Hippocampal formation (tissue), 2 donors: ENCODE measurements at places on chromosomes 1 and 21.

- DNase-seq, result no peak
Measured at GRCh38 chr1:201515062-201515750, 8.3 kb upstream of the CSRP1 start.

GRCh38 chr1:232598133-232598532 lies 31.8 kb downstream of the SIPA1L2 start:
- no peak for DNase-seq

DNA sequence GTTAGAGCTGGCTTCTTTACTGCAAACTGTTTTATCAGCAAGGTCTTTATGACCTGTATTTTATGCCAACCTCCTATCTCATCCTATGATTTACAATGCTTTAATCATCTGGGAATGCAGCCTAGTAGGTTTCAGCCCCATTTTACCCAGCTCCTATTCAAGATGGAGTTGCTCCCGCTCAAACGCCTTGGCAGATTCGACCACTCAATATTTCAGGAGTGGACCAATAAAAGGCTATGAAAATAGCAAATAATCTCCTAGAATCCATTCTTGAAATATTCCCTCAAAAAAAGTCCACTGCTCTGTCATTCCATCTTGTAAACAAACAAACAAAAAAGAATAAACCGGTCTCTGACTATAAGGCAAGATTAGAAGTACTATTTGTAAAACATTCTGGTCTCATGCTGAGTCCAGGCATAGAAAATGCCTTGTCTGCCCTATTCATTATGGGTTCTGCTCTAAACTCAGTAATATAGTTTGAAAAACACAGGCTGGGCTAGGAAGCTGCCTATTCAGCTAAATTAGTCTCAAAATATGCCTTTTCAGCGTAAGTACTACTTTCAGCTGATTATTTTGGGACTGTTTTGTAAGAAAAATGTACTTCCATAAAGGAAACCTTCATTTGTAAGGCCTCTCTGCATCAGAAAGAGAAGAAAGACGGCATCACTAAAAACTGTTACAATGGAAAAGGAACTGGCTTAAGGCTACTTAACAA lies 53.0 kb downstream of the TBX19 start:
- DNase-seq, result no peak

DNA sequence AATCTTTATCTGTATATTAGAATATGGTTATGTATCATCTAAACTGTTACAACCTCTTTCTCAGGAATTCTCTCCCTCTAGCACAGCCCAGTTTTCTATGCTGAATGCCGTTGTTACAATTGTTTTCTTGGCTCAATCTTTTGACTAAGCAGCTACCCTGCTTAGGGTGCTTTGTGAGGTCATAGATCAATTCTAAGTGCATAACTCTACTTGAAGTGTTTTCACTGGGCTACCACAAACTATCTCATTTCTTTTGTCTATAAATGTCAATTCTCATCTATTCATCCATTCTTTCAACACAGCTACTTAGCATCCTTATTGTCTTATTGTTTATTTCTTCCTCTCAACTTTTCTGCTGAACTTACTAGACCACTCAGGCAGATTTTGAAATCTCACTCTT lies 77.1 kb downstream of the CEP350 start:
- no peak for DNase-seq

DNA sequence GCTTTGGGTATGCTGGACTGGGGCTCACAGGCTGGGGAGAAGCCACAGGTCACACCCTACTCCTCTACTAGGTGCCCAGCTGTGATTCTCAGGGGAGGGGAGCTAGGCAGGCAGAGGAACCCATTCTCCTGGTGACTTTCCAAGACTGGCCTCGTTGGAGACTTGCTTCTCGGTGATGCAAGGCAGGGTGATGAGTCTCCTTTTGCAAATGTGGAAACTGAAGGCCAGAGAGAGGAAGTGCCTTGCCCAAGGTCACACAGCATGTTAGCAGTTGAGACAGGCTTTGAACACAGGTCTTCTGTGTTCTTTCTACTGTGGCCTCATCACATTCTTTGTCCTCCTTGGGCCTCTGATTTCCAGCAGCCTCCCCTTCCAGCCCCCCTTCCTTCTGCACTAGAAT lies 20.5 kb upstream of the C1QA start:
- DNase-seq, result no peak

DNA sequence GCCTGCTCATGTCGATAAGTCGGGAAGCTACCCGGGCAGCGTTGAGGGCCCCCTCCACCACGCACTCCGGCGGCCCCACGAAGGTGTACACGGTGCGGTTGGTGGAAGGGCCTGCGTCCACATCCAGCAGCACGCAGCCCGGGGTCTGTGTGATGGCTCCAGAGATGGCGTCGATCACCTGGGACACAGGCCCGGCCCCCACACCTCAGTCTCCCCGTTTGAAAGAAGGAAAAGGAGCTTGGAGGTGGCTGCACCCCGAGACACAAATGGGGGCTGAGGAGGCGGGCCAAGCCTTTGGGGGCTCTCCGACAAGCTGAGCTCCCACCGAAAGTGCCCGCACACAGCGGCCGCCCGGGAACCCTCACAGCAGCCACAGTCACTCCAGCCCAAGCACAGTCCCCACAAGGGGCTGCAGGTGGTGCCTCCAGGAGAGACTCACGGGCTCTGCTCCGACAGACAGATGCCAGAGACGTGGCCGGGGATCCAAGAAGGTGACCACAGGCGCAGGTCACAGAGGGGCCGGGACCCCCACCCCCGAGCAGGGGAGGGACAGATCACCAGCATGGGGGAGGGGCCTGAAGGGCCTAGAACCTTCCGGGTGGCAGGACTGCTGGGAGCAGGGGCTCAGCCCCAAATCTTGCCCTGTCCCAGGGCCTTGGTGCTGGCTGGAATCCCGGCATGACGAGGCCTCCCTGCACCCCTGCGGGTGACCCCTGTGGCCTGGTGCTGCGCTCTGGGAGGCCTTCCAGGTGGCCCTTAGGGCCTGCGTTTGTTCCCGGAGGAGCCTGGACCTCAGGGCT lies 1.0 kb downstream of the FTCD start:
- no peak for DNase-seq

- no peak for DNase-seq
Measured at GRCh38 chr21:44716984-44717383, 5.6 kb upstream of the TSPEAR start.

DNA sequence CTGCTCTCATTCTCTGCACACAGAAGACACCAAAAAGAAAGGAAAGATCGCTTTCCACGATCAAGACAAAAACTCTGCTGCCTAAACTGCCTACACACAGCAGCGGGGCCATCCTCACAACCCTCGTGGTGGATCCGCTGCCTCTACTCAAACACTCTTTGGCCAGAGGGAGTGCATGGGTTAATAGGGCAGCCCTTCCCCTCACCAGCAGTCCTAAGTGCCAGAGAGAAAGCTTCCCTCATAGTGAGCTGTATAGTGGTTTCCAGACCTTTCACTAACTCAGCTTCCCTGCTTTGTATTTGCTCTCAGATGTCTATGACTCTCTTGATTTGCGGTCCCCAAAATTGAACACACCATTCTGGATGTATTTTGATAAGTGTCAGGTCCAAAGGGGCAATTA lies 30.9 kb downstream of the GPR161 start:
- DNase-seq, result no peak

DNA sequence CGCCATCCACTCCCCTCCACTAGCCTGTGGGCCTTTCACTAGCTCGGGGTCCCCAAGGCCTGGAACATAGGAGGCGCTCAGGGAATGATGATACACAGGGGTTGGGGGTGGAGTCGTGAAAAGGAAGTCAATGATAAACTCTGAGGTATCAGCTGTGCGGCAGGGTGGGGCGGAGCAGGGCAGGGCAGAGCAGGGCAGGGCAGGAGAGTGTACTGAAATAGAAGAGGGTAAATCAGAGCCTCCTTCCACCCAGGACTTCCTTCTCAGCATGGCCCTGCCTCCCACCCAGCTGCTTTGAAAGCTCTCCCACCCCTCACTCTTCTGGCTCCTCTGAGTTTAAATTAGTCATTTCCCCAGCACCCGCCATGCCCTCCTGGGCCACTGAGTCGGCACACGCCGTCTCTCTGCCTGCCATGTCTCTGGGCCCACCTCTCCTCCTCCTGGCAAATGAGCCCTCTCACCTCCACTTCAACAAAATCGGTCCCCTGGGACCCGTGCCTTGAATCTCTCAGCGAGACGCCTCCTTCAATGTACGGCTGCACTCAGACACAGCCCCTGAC lies 16.9 kb downstream of the CAPZB start:
- no peak for DNase-seq

DNA sequence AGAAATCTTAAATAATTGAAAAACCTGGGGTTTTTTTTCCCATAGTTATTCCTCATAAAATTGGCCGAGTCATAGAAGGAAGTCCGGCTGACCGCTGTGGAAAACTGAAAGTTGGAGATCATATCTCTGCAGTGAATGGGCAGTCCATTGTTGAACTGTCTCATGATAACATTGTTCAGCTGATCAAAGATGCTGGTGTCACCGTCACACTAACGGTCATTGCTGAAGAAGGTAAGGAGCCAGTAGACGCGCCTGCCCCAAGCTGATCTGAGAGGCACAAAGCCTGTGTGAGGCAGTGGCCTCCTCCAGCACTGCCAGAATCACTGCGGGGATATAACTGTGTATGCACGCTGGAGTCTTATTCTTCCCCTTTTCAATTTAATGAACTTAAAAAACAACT lies 100.3 kb downstream of the PHTF1 start:
- DNase-seq, result no peak

DNA sequence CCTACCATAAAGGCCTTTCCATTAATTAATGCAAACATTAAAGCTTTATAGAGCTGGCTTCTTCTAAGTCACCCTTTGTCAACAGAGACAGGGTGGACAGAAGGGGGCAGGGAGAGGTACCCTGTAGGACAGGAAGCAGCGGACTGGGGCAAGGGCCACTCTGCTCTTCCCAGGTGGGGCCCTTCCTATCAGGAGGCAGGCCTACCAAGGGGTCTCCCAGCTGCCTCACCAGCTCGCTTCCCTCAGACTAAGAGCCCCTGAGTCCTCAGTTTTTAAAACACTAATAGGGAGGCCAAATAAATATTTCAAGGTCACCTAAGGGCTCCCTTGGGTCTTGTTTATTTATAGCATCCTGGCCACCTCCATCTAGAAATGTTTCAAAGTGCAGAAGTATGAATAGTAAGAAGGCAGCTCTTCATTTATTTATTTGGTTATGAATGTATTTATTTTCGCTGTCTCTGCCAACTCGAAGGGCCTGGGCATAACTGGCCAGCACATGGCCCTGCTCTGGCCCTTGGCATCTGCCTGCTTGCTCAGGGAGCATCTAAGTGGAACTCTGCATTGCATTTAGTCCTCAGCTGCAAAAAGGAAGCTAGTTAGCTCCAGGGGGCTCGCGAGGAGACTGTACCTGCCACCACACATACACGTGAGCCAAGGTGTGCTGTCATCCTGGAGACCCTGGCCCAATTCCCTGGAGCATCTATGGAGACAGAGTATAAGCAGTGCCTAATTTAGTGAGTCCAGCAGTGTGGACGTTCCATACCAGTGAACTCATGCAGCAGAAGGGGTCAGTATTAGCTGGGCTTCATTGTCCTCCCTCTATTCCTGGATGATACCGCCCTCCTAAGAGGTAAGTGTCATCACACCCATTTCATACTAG lies 395.1 kb upstream of the VAMP3 start:
- no peak for DNase-seq

GRCh38 chr1:107184888-107185287 lies 44.0 kb downstream of the NTNG1 start:
- no peak for DNase-seq

DNA sequence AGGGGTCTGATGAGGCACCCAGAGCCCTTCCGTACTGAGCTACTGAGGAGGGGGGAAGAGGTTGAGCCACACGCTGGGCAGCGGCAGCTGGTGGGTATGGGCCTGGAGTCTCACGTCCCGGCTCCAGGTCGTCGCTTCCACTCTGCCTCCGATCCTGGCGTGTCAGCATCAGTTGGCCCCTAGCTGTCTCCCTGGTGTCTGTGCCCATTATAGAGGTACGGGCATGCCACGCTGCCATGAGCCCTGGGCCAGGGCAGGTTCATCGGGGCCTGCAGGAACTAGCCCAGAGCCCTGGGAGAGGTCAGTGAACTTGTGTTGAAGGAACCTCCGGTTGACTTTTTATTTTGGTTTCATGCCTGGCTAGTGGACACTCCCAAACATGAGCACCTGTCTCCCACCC lies 18.2 kb downstream of the COQ8A start:
- DNase-seq, result no peak

- no peak for DNase-seq
Measured at GRCh38 chr1:202244841-202245261, 51.3 kb downstream of the LGR6 start.

GRCh38 chr1:85360730-85361493 lies 84.5 kb upstream of the BCL10 start:
- DNase-seq, result no peak

GRCh38 chr1:200152336-200152735 lies 124.8 kb downstream of the NR5A2 start:
- no peak for DNase-seq

DNA sequence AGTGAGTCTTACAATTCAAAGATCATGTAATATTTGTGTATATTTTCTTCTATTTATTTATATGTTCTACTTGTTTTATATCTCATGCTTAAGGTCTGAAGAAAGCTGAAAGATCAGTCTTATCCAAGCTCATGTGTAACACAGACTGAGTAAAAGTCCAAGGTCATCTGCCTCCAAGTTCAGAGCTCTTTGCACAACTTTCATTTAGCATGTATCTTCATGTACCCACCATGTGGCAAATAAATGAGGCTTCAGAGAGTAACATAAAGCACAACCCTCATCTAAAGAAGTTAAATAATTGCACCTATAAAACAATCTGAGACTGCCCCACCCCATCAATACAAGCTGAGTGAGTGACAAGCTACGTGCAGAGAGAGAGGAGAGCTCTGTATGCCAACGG lies 38.5 kb upstream of the PRDX6 start:
- DNase-seq, result no peak

DNA sequence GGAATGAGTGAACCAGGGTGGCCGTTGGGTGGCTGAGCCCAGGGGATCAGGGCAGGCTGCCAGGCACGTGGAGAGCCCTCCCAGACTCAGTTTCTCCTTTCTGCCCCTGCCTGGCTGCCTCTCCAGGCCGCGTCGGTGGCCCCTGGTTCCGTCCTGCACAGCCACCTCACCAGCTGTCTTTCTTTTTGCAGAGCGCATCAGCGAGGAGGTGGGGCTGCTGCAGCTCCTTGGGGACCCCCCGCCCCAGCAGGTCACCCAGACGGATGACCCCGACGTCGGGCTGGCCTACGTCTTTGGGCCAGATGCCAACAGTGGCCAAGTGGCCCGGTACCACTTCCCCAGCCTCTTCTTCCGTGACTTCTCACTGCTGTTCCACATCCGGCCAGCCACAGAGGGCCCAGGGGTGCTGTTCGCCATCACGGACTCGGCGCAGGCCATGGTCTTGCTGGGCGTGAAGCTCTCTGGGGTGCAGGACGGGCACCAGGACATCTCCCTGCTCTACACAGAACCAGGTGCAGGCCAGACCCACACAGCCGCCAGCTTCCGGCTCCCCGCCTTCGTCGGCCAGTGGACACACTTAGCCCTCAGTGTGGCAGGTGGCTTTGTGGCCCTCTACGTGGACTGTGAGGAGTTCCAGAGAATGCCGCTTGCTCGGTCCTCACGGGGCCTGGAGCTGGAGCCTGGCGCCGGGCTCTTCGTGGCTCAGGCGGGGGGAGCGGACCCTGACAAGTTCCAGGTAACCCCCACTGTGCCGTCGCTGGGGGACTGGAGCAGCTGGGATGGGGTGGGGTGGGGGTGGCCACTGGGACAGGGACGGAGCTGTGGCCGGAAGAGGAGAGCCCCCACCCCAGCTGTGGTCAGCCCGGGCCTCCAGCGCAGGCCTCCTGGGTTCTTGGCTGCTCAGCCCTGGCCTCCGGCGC lies 63.3 kb downstream of the COL18A1 start:
- no peak for DNase-seq

GRCh38 chr1:159008744-159009188 lies 941 bp upstream of the IFI16 start:
- no peak for DNase-seq
